ENCODE measurements at places on chromosomes 4 and X.

DNA sequence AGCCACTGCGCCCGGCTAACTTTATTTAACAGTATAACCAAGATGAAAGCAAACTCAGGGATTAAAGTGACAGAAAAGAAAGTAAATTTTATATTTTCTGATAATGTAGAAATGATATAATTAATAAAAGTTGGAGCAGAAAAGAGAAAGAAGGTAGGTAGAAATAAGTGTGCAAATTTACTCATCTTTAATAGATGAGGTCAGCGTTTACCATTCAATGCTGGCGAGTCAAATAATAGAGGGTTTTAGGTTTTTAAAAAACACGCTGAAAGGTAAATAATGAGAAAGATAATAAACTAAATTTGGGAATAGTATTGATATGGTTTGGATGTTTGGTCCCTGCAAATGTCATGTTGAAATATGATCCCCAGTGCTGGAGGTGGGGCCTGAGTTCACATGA, 13.6 kb downstream of the CDKN2AIP start:
- no peak for DNase-seq

GRCh38 chrX:22347491-22347890, 74.8 kb downstream of the CBLL2 start:
- DNase-seq = no peak

DNA sequence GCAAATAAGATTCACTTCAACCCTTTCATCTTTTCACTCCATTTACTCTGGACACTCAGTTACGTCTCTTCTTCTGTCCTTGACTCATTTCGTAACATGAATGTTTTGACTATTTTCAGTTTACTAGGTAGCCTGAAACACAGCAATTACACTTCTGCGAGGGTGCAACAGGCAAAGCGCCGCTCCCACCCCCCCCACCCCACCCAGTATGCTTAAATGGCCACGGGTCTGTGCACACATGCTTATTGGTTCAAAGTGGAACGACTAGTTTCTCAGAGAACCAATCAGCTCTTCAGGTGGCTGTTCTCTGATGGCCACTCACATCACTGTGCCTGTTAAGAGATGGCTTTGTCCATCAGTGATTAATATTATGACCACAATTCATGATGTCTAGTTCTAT, 3.5 kb downstream of the BEND4 start:
- no peak for DNase-seq

- peak; percentile 60 for DNase-seq
These were observed 56.6 kb downstream of the GPR143 start for GRCh38 chrX:9708923-9709553.

DNA sequence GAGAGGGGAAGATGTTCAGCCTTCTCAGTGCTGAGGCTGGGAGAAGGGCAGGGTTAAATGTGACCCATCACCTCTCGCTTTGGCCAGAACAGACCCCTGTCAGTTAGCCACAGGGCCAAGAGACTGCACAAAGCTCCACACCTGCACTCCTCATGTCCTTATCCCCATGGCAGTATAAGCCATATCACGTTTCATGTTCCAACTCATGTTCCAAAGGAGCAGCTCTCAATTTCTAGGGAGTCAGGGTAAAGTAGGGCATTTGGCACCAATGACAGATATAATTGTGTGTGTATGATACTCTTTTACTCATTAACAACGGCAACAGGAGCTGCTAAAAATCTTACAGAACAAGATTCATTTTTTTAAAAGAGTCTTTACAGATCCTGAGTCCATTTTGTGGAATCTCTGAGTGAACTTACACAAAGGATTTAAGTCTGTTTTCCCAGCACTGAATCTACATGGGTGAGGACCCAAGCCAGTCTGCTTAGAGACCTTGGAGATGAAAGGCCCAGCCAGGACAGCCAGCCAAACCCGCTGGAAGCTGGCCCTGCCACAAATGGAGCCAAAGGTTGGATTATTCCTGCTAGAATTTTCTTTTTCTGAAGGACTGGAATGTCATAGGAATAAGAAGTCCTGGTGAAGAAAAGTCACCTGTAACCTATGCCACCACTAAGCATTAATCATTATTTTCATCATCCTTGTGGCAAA, 129.1 kb upstream of the SMAD1 start:
- peak; percentile 60 for DNase-seq

- no peak for DNase-seq
These were observed 324.2 kb downstream of the TMA16 start for GRCh38 chr4:163818673-163819072.

- DNase-seq = no peak
These were observed 45.1 kb downstream of the OCRL start for GRCh38 chrX:129585167-129585566.

GRCh38 chr4:57064811-57065711, 45.1 kb downstream of the IGFBP7 start:
- DNase-seq = no peak

DNA sequence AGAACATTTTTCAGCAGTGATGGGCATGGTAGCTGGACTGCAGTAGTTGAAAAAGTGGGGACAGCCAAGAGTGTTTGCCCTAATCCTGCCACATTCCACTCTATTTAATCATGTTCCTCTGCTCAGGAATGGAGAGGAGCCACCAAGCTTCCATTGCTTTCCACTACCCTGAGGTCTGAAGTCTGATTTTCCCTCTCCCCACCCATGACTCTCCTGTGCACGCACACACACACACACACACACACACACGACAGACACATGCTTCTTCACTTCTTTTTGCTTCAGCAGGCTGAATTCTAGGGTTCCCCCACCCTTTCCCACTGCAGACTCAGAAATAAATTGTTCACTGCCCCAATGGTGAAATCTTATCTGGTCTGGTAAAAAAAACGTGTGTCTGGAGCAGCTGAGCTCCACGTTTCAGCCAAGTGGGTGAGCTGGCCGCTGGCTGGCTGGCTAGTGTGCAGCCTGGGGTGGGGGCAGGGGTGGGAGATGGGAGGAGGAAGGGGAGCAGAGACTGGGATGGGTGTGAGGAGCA, 142.7 kb upstream of the NALF2 start:
- DNase-seq = no peak

GRCh38 chrX:42770566-42770965, 7.4 kb downstream of the PPP1R2C start:
- no peak for DNase-seq

GRCh38 chr4:165872461-165873297, at the start of gene TLL1:
Gene TLL1 (plus strand): TSS chr4:165873237. CDS start chr4:165873905, 668 bp downstream.
- DNase-seq = peak; percentile 70

GRCh38 chr4:184265546-184266351, 48.1 kb upstream of the ENPP6 start:
- DNase-seq = no peak

DNA sequence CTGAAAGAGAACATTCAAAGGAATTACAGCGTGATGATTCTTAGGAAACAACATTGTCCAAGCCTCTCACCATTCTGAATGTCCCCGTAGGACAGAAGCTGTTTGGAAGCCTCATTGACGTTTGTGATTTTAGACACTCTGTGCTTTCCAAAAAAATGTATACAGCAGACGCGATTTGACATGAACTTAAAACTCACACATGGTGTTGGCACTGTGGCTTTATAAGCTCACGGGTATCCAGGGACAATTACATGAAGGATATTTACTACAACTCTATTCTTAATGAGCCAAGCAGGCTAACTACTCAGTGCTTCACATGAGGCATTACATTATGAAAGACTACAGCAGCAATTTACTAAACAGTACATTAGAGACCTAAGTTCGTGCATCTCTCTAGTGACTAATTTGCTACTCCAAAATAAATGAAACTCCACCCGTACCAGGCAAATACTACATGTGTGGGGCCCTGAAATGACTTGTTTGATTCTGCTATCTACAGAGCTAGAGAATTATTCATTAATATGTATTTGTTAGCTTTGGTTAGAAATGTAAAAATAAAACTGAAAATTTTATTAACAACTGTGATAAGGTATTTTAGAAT, 620.7 kb downstream of the SPRY1 start:
- DNase-seq = no peak

DNA sequence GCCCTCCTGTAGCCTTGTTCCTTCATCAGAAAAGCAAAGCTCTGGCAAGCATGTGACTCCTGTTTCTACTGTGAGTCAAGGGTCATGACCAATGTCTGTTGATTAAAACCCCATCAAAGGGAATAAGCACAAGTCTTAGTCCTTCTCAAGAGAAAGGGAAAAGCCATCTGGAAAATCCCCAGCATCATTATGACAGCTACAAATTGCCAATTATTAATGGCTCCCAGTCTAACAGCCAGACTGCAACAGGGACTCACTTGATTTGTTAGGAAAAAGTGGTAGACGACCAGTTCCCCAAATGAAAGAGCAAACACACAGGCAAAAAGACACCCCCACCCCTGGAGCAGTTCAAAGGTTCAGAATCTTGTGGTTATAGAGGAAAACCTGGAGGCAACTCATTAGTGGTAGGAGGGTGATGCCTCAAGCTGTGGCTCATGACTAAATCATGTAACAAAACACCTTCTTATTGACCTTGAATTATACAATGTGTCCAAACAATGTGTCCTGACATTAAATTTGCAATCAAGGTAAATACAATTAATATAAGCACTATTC, 315.7 kb downstream of the HNRNPD start:
- DNase-seq = no peak

GRCh38 chr4:184384056-184384809, 90.1 kb downstream of the IRF2 start:
- DNase-seq = no peak

- DNase-seq = no peak
These were observed 10.5 kb upstream of the THOC2 start for GRCh38 chrX:123743312-123743711.

DNA sequence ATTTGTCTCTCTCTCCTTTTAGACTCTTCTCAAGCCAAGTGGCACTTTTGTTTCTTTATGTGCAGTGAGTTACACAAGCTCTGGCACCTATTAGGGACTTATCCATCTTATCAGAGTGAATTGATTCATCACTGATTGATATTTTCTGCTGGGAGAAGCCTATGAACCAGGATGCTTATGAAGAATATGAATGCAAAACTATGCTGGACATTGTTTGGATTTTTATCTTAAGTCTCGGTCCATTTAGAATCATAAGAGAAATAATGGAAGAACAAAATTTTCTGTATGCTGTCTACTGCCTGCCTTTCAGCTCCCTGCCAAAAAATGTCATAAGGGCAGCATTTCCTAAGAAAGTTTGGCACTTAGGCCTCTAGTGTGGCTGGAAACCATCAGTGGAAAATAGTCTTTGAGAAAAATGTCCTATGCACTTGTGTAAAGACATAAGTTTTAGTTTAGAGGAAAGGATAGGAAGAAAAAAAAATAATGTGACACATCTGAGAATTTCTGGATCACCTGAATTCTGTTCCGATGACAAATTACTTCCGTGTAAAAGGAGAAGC, 365.7 kb upstream of the MAD2L1 start:
- DNase-seq = no peak

DNA sequence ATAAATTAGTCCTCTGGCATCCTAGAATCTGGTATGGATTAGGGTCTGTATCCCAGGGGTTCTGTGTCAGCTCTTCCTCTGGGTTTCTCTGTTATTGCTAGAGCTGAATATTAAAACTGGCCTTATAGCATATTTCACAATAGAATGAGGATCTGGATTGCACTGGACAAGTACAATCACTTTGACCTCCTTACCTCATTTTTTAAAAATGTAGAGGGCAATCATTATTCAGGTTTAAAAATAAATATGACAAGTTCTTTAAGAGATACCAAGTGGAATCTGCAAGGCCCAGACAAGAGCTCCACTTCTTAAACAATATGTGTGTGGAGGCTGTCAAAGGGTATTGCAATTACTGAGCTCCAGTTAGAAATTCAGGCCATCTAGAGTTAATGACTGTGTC, 1.4 kb downstream of the PALLD start:
- DNase-seq = no peak

DNA sequence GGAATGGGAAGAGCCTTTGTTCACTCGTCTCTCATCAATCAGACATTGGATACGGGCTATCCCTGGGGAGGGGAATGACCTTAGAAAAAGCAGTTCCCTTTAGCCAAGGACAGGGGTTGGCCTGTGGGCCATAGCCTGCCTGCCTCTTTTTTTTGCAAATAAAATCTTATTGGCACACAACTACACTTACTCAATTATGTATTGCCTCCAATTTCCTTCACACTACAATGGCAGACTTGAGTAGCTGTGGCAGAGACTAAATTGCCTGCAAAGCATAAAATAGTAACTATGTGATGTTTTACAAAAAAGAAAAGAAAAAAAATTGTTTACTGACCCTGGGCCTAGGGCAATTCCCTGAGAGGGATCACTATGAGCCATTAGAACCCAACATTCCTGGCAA, 23.4 kb downstream of the PPP1R2C start:
- no peak for DNase-seq

DNA sequence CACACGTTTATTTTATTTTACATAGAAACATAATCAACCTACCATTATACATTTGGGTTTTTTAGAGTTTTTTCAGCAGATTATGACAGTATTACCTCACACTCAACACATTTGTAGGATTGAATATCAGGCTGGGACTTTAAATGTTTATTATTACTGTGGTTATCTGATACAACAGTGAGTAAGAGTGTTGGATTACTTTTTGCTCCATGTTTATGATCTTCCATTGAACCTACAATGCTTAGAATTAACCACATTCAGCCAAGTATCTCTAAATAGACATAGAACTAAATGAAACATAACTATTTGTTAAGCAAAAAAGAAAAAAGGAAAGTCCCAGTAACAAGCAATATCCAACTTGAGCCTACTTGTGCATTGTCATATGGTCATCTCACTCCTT, 607.4 kb upstream of the PITX2 start:
- DNase-seq = no peak

GRCh38 chr4:103204111-103204510, 6.0 kb upstream of the CENPE start:
- DNase-seq = no peak

GRCh38 chrX:13448941-13449340, 120.5 kb upstream of the EGFL6 start:
- DNase-seq = no peak

DNA sequence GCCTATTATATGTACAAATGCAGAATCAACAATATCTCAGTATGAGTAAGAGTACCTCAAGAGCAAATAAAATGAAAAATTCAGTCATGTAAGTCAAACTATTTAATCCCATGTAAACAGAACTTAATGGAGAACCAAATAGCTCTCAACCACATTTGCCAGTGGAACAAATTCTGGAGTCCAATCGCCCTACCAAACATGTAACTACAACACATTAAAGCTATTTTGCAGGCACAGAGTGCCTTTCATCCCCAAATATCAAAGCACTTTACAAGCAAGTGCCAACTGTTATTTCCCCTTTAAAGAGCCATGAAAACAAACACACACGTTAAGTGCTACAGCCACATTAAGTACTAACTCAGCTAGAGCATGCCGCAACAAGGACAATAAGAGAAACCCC, 51.3 kb downstream of the PCDH19 start:
- DNase-seq = no peak

GRCh38 chrX:54430519-54430918, 9.7 kb upstream of the TSR2 start:
- DNase-seq = no peak

GRCh38 chr4:154502111-154502510, 10.5 kb upstream of the DCHS2 start:
- no peak for DNase-seq

DNA sequence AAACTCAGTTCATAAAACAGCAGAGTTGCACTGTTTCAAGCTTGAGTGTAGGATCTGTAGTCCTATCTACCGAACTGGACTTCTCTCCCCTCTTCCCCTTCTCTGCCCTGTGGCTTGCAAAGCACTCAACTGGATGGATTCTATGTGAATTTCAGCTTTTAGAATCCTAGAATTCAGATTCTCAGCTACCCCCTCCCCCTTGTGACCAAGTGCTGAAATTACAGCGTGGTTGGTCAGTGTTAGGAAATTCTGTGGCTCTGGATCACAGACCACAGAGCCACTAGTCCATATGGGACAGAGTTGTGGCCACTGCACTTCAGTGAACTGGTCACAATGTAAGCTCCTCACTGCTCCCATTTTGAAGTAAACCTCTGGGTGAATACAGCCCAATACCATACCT, 64.6 kb upstream of the TRPC5 start:
- DNase-seq = peak; percentile 0
